ENCODE measurements at places on chromosomes 12 and 14.

DNA sequence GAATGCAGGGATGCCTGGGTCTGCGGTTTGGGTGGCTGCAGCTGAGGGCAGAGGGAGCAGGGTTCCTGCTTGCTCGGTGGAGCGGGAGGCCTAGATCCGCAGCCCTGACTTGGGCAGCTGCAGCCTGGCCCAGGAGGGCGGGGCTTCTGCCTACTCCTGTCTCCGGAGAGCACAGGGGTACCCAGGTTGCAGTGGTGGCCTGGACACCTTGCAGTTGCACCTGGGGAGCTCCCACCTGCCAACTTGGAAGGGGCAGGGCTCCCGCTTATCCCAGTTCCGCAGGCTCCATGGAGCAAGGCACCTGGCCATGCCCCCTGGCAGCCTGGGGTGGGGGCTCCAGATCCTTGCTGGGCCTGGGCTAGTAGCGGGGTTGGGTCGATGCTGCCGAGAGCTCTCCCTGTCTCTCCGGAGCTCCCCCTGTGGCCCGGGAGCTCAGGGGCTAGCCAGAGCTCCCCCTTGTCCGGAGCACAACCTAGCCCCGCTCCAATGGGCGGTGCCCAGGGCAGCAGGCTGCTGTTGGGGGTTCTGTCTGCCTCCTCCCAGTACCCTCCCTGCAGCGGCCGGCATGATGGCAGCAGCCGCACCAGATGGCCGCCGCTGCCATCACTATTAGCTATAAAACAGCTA is 136.4 kb downstream of the PTPRR start:
- DNase-seq: no peak

DNA sequence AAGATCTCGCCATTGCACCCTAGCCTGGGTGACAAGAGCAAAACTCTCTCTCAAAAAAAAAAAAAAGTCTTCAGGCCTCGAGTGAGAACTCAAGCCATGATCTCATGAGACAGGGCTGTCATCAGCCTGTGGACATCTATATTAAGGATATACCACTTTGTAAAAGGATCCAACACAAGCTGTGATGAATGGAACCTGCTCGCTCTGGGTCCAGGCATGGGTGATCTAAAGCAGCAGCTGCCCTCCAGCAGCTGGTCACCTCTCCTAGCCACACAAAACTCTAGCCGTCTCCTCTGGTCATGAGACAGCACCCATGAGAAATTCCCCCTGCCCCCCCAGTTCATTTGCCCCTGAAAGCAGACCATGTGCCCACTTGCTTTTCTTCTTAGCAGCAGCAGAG is 19.1 kb upstream of the DGLUCY start:
- no peak for DNase-seq

GRCh38 chr12:7787574-7788293 is 1.5 kb upstream of the NANOG start:
- DNase-seq: no peak

DNA sequence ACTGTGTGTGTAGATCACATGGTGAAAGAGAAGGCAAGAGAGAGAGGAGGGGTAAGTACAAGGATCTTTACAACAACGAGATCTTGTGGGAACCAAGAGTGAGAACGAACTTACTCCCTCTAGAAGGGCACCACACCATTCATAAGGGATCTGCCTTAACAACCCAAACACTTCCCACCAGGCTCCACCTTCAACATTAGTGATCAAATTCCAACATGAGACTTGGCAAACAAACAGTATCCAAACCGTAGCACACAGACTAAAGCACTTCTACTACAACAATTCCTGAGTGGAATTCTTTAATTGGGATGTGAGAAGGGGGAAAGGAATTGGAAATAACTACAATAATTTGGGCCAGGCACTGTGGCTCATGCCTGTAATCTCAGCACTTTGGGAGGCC is 35.0 kb upstream of the ESR2 start:
- no peak for DNase-seq

GRCh38 chr12:50192908-50193307 is 25.7 kb upstream of the CERS5 start:
- no peak for DNase-seq

- DNase-seq: no peak
Observed at GRCh38 chr12:101039848-101040531, 170.0 kb downstream of the SLC5A8 start.

- no peak for DNase-seq
Observed at GRCh38 chr12:80709811-80710726, 2.6 kb downstream of the MYF6 start.

DNA sequence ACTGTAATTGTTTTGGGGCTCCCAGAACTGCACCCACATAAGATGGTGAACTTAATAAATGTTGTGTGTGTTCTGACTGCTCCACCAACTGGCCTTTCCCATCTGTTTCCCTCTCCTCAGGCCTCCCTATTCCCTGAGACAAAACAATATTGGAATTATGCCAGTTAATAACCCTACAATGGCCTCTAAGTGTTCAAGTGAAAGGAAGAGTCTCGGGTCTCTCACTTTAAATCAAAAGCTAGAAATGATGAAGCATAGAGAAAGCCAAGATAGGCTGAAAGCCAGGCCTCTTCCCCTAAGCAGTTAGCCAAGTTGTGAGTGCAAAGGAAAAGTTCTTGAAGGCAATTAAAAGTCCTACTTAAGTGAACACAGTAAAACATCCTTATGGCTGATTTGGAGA is 13.4 kb downstream of the ACOT6 start:
- no peak for DNase-seq

GRCh38 chr12:131445184-131445774 is 265.6 kb upstream of the SFSWAP start:
- no peak for DNase-seq

GRCh38 chr12:58450868-58451482 is 469.3 kb downstream of the LRIG3 start:
- no peak for DNase-seq

GRCh38 chr12:69998922-69999321 is 173.9 kb downstream of the MYRFL start:
- DNase-seq: no peak

DNA sequence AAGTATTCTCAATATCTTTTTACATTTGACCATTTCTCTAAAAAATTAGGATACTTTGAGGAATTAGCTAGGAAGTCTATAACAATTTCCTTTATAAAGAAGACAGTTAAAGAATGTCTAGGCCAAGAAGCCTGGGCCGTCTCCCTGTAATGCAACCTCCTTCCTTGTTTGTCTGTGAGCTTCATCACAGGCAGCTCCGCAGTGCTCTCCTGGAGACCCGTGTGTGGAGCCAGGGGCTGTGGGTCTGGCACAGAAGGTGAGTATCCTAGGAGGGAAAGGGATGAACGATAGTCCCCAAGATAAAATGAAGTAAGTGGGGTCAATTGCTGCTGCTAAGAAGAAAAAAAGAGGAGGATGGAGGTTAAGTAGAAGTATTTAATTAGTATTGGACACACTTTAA is 31.8 kb upstream of the ATP23 start:
- DNase-seq: no peak

DNA sequence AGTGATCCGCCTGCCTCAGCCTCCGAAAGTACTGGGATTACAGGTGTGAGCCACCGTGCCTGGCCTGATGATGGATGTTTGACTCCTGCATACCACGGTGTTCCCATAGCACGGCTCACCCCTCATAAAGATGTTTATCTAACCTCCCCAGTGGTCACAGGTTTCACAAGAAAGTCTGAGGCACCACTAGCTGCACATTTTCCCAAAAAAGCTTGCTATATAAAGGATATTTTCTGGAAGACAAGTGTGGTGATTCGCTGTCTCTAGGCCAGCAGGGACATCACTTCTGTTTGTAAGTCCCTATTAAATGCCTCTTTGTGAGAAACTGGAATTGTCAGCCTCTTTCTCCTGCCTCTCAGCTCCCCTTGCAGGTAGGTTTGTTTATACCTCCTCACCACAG is 18.3 kb downstream of the PLEK2 start:
- DNase-seq: no peak

- peak; percentile 64 for DNase-seq
Observed at GRCh38 chr14:60151715-60152114, 13.5 kb downstream of the DHRS7 start.

GRCh38 chr14:54975856-54976255 is 51.0 kb downstream of the WDHD1 start:
- no peak for DNase-seq

GRCh38 chr14:104688505-104689108 is 811 bp upstream of the INF2 start:
- no peak for DNase-seq

- DNase-seq: no peak
Observed at GRCh38 chr12:6959805-6960592, 8.8 kb downstream of the PTPN6 start.

DNA sequence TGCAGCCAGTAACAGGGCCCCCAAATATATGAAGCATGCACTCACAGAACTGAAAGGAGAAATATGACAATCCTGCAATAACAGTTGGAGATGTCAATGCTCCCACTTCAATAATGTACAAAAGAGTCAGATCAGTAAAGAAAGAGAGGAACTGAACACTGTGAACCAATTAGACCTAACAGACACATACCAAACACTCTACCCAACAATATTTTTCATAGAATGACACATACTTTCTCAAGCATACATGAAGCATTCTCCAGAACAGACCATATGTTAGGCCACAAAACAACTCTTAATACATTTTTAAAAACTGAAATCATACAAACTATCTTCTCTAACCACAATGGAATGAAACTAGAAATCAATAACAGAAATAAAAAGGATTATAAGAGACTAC is 80.2 kb downstream of the ELK3 start:
- no peak for DNase-seq

GRCh38 chr12:52645120-52645761 is 6.8 kb downstream of the KRT2 start:
- peak; percentile 28 for DNase-seq

GRCh38 chr12:44774815-44775411 is 101.2 kb downstream of the NELL2 start:
- DNase-seq: peak; percentile 68
